AG09309 (cell line): ENCODE measurements at places on chromosomes 4 and X.

GRCh38 chrX:9278475-9279233 lies 186.2 kb upstream of the TBL1X start:
- DNase-seq: no peak

DNA sequence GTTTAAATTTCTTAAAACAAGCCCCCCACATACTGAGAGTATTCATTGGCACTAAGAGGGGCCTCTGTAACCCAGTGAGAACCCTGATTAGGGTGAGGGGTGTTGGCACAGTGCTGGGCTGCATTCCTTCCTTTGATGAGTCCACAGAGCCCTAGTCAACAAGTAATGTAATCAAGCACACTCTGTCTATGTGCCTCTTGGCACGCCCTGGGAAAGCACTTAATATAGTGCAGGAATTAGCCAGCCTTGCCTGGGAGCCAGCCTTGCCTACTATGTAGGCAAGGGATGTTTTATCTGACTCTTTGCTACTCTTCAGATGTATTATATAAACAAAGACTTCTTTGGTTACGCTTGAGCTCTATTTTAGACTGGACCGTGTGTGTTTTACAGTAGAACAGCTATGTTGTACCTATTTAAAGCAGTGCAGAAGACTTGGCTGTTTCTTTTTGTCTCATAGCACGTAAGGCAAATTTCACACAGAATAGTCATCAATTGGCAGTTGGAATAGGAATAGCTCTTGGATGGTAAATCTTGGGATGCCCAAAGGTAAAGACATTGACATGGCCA lies 64.3 kb downstream of the FRAS1 start:
- DNase-seq: no peak

DNA sequence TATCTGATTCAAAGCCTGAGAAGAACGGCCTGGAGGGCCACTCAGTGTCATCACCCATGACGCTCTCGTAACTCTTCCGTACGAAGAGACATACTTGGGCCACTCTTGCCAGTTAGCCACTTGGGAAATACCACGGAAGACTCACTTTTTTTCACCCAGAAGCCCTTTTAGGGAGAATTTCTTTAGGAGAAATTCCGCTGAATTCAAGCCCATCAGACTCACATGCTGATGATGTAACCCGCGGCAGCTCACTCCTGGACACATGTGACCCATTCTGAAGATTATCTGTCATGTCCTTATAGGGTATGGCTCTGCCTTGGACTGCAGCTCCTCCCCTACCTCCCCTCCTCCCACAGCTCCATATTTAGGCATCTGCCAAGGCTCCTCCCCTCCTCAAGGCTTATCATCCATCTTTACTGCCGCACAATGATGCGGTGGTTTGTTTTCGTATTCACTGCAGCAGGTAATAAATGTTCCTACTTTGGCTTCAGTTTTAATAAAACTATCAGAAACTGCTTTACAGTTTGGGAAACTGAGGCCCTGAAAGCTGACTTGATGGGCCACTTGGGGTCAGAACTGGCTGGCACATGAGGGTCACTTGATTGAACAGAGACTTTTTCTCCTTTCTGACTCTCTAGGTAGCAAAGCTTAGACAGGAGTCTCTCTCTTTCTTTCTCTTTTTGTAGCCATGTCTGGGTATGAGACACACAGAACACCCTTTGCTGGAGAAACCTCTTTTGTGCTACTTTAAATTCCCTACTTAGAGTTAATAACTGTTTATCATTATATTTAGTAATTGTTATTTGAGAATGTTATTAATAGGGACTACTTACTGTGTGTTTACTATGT lies 42.1 kb downstream of the RHOH start:
- DNase-seq: no peak

DNA sequence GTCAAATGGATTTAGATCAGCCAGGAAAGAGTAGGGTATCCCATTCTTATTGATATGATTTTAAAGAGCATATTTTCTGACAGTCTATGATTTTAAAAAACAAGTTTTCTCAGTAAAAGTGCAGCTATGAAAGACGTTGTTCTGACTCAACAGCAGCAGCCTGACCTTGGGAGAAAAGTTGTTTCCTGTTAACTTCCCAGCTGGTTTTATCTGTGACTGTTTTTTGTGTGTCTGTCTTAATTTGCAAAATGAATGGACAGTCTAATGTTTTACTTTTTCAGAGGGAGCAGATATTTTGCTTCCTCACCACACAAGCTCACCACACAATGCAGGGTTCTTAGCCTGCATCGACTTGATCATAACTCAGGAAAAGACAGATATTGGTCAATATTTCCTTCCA lies 764 bp upstream of the MTHFD2L start:
- DNase-seq: no peak

GRCh38 chr4:189656641-189657040 lies 284.0 kb upstream of the FRG1 start:
- DNase-seq: no peak

- DNase-seq: no peak
These were observed 76.9 kb downstream of the CLDN34 start for GRCh38 chrX:10044021-10044420.

GRCh38 chr4:139789096-139789654 lies 123.6 kb downstream of the MGST2 start:
- no peak for DNase-seq

DNA sequence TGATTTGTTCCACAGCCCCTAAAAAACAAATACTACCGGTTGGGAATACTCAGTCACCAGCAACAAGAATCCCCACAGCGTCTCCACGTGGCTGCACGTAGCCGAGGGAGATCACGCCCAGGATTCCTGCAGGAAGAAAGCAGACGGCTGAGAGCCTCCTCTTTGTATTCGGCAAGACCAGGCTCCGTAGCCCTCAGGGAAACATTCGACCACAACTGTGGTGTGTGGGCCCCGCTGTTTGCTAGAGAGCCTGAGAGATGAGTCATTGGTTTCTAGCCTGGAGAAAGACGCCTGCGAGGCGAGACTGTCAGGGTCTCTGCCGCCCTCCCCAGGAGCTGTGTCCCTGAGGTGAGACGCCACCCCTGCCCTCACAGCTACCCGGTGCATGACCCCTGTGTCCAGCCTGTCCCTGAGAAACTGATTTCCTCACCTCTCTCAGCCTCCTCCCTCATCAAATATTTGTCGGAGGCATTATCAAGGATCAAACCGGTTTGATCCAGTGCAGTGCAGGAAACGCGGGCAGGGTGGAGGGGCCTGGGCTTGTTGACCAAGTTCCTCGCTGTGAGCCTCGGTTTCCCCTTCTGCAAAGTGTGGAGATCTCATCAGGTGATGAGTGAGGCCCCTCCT lies 4.7 kb upstream of the S100P start:
- DNase-seq: peak; percentile 78

- DNase-seq: no peak
These were observed 617.1 kb upstream of the HTR2C start for GRCh38 chrX:113966791-113967190.

DNA sequence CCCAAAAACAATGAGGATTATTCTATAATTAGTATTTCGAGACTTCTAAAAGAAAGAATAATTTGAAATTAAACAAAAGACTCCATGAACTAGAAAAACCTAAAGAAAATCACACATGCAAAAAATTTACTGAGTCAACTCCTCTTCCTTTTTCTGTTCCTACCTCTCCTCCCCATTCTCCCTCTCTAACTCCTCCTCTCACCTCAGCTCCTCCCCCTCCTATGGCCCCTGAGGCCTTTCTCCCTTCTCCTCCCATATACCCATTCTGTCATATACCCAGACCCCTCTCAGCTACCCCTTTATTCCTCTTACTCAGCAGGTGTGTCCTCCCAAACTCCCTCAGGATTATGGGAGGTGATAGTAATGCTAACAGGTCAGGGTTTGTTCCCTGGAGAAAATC lies 57.4 kb downstream of the SERTM2 start:
- no peak for DNase-seq

GRCh38 chr4:41319553-41319952 lies 62.8 kb downstream of the UCHL1 start:
- no peak for DNase-seq

DNA sequence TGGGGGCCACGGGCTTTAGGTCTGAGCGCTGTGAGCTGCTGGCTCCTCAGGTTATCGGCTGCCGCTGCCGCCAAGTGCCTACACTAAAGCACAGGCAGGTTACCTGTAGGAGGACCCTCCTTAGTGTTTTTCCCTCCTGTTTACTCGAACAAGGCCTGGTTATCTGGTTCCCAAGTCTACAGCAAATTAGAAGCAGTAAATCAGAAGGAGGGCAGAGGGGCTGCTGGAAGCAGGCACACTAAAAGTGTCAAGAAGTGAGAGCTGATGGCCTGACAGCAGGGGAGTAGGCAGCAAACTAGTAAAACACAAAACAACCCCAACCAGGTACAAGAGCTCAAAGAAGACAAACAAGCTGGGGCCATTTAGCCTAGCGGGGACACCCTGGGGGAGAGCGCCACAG lies 125.0 kb upstream of the PJA1 start:
- DNase-seq: no peak

GRCh38 chrX:20320461-20321159 lies 53.9 kb upstream of the RPS6KA3 start:
- no peak for DNase-seq

- no peak for DNase-seq
These were observed 8.8 kb downstream of the GPRIN3 start for GRCh38 chr4:89298788-89299152.

DNA sequence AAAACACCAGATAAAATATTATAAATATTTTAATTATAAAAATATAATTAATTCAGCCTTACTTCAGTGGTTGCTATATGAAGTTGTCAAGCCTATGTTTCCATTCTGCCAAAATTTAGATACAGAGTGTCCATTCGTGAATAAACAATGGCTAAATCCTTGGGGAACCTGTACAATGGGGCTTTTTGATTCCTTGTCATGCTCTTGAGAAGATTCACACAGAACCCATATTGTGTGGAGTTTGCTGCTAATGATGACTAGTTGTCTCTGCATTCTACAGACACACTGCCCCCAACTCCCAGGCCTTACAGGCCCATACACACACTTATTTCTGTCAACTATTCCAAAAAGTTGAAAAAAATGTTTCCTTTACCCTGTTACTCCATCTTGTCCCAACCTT lies 33.4 kb upstream of the MAGEC2 start:
- no peak for DNase-seq

DNA sequence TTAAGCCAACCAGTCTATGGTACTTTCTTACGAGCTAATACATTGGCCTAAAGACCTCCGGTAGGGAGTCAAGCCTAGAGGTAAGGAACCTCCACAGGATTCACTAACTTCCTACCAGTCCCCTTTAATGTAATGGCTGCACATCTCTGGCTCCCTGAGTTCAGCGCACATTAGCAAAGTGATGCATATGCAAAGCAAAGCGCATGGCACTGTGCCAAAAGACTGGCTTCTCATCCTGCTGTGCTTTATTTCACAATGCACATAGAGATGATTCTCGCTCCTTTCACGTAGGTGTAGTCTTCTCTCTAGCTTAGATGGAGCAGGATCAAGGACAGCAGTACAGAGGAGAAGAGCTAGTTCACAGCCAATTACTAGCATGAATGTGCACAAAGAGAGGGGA lies 14.6 kb upstream of the CLTRN start:
- DNase-seq: no peak

DNA sequence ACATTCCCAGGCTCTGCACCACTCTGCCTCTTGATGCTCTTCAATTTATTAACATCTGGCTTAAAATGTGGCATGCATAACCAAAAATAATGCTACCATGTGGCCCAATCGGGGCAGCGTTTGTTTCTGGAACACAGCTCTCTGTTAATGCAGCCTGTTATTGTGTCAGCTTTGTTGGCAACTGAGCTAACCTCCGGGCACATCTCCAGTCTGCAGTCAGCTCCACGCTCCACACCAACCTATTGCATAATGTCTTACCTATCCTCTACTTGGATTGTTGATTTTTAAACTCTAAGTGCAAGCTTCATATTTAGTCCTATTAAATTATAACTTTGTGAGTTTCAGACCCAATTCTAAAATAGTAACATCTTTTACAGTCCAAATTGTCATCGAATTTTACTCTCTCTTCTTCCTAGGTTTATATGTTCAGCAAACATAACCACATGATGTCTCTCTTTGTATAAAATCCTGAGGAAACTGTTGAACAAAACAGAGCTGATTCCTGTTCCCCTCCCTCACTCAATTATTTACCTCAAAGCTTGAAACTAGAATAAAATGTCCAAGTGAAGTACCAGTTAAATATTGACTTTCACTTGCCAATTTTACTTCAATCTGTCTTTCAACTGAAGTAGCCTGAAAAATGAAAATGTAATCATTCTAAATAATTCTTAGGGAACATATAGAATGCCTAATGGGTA lies 92.2 kb upstream of the RAPGEF2 start:
- DNase-seq: peak; percentile 74

GRCh38 chr4:100823993-100824323 lies 306.1 kb upstream of the EMCN start:
- no peak for DNase-seq

- no peak for DNase-seq
These were observed 65.0 kb upstream of the DDX60 start for GRCh38 chr4:168383510-168383909.

- DNase-seq: no peak
These were observed 980.8 kb upstream of the GRID2 start for GRCh38 chr4:91322961-91323360.

GRCh38 chr4:5215321-5215720 lies 164.0 kb downstream of the STK32B start:
- no peak for DNase-seq

DNA sequence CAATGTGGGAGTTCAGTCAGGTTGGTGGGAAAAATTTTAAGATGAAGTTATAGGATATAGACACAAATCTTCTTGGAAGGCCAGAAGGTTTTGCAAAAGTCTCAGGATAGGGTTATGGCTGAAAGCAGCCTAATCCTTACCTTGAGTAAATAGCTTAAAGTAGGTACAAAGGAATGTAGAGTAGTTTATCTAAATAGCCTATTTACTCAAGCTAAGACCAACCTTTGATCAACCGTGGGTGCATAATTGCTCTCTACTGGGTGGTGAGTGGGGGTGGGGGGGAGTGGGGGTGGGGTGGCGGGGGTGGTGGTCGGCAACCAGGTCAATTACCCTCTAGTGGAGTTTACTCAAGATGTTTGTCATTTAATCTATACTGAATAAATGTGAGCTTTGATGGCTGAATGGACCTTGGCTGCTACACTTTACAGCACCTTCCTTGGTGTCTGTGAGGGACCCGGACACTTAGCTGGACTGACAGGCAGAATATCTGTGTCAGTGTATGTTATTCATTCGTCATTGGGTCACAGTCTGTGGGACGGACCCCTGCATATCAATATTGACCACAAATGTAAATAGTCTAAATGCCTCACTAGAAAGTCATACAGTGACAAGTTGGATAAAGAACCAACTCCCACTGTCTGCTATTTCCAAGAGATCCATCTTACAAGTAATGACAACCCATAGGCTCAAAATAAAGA lies 545.7 kb upstream of the PABPC4L start:
- no peak for DNase-seq

DNA sequence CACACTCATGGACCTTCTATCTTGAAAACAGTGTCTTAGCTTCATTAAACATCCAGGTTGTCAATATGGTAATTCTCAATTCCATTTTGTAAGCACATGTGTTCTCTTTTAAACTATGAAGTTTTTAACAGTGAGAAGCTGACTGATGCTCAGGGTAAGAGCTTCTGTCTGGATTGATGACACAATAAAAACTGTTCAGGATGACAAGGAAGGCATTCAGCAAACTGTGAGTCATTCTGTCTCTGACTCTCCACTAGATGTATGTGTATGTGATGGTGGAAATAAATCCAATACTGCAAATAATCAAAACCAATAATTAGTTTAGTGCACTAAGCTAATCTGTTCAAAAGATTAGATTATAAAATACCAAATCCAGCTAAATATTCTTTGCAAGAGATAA lies 115.3 kb upstream of the ARX start:
- no peak for DNase-seq
